CD4-positive, alpha-beta memory T cell (primary cell): ENCODE measurements at places on chromosomes 4 and X.

DNA sequence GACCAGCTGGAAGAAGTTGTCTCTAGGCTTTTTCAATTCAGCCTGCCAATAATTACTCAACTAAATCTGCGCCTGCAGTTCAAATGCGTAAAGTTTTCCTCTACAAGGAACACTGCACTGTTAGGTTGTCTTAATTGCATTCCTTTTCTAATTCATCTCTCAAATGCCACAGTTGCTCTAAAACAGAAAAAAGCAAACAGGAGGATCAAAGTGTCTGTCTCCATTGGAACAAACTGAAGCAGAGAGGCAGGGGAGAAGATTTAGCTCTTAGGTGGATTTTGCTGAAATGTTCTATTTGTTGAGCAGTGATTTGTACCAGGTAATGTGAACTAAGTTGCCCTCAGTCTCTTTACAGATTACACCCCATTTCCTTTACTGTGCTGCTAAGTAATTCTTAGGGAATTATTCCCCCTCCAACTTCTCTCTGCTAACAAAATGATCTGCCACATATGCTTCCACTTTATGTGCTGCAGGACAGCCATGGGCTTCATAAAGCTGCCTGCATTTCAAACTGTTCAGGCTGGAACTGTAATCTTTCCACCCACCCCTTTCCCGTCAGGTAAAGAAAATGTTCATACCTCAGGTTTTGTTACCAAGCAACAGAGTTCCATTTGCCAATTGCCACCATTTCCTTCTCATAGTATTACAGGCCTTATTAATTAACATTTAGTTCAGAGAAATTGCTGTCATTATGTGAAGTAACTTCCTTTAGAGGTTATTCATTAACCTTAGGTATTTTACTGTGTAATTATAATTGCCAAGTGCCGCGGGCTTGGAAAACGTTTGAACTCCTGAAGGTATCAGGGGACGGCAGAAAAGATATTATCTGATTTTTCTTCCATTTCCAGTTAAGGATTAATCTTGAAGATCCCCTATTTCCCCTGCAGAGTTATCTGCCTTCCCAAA, 149.3 kb downstream of the SPRY1 start:
- no peak for DNase-seq

GRCh38 chr4:111283066-111283677, 660.3 kb upstream of the PITX2 start:
- DNase-seq = peak; percentile 3

DNA sequence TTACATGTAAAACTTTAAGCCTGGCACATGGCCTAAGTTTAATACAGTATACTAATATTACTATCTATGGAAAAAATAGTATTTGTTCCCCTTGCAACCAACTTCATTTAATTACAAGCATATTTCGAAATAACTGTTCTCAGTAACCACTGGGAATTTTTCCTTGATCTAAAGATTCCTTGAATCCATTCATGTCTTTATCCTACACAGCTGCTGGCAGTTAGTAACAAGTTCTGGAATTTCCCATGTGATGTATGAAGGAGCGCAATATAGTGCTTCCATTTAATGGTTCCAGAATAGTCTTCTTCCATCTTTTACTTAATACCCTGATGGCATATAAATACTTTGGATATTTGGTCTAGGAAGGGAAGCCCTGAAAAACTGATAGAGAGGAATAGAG, 136.5 kb downstream of the AASDH start:
- no peak for DNase-seq

DNA sequence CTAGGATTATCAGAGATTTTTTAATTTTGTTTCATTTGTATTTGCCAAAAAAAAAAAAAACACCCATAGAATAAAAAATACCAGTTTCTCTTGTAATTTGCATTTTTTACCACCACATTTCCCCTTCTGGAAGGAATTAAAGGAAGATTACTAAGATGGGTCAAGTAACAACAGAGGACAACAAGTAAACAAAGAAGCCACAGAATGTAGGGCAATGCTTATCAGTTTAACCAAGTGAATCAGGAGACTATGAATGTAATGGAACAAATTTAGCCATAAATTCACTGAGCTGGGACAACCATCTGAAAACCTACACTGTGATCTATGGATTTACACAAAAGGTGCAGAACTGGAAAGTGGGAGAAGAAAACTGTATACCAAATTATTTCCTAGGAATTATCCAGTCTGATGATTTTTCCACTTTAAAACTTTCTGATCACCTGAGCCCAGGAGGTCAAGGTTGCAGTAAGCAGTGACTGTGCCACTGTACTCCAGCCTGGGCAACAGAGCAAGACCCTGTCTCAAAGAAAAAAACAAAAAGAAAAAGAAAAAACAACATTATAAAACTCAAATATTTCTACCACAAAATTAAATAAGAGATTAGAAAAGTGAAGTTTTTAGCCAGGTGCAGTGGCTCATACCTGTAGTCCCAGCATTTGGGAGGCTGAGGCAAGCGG, 32.4 kb downstream of the LRBA start:
- no peak for DNase-seq

- no peak for DNase-seq
These were observed 120.5 kb upstream of the SORBS2 start for GRCh38 chr4:185932491-185932890.

DNA sequence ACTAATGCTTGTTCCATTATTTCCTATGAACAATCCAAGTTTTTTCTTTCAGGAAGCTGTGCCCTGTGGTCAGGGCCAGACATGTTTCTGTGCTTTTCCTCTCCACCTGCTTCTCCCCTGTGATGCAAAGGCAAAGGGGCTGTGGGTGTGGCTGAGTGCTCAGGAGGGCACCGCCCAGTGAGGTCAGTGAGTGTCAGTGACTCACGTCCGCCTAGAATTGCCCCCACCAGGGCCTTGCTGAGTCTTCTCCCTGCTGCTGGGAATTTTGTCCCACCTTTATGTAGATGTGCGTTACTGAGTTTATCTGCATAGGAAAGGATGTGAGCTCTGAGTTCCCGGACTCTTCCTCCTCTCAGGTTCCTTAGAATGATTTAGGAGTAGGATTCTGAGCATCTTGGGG, 283.2 kb downstream of the DCHS2 start:
- no peak for DNase-seq

DNA sequence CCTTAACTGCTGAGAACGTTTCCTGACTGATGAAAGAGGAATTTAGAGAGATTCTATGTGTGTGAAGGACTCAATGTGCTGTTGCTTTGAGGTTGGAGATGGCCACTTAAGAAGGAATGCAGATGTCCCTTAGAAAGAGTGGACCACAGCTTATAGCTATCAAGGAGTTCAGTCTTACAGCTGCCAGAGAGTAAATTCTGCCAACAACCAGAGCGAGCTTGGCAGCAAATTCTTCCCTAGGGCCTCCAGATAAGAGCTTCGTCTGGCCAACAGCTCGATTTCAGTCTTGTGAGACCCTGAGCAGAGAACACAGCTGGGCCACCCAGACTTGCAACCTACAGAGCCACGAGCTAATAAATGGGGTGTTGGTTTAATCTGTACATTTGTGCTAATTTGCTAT, 21.8 kb downstream of the MID1 start:
- DNase-seq = no peak

DNA sequence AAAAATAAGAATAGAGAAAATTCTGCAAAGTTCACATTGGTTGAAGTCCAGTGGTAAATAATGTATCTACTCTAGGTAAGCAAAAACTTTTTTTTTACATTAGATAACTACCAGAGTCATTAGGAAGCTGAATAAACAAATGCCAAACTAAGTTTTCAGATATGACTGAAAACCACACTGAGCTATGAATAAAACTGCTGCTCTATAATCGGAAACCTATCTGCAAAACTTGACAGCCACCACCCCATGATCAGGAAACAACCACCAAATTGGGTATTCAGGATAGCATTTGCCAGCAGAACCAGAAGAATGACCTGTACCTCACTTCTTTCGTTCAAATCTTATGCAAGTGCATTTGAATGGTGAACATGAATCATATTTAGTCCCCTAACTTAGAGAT, 173.0 kb upstream of the TET2 start:
- no peak for DNase-seq

- DNase-seq = no peak
These were observed 175.6 kb downstream of the SNCA start for GRCh38 chr4:89661173-89661899.

DNA sequence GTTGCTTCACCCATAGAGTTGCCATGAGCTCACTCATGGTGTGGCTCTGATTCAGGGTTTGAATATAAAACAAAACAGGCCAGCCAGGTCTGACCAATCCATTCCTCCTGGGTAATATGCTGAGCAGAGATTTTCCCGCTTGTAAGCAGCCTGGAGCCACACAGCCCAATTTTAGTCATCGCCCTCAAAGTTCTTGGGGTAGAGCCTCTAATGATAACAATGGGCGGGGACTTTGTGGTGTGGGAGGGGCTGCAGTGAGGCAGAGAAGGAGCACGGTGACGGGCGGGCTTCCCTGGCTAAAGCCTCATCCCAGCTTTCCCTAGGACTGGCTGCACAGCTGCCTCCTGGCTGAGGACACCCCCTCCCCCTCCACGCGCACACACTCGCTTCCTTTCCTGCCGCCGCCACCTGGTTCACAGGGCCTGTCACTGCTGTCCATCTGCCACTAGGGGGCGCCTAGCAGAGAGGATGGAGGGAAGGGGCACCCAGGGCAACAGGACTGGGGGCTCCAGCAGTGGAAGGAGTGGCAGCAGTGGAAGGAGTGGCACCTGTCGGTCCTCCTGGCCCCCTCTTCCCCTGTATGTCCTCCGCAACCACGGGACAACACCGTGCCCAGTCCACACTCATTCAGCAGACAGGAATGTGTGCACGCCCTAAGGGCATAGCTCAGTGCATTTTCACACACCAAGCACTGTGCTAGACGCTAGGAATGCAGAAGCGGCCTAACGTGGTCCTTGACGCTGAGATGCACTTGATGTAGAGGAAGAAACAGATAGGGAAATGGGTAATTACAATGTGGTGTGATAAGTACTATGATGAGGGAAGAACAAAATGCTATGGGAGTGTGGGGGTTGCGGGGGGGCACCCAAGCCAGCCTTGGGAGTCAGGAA, 26.8 kb downstream of the PRPS1 start:
- peak; percentile 68 for DNase-seq

DNA sequence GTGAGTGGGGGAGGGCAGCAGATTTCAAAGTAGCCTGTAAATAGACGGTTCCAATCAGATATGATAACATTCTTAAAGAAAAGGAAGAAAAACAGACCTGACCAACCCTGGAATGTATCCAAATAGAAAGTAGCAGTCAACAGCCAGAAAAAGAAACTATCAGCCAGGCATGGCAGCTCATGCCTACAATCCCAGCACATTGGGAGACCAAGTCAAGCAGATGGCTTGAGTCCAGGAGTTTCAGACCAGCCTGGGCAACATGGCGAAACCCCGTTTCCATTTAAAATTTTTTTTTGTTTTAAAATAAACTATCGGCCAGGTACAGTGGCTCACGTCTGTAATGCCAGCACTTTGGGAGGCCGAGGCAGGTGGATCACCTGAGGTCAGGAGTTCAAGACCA, 125.0 kb downstream of the THOC2 start:
- DNase-seq = no peak

- no peak for DNase-seq
These were observed 14.0 kb downstream of the RTL5 start for GRCh38 chrX:72117636-72118210.

DNA sequence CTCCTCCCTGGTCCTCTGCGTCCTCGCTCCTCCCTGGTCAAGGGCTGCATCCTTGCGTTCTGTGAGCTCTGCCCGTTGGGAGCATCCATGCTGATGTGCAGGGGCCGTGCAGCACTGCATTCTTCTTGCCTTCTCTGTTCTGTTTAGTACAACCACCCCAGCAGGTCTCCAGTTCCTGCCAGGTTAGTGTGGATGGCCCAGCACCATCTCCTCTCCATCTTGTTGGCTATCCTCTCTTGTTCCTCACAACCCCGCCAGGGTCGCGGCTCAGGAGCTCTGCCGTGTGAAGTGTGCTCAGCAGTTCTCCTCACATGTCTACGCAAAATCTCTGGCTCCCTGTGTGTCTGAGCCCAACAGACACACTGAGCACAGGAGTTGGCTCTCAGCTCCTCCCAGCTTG, 10.4 kb upstream of the MAEA start:
- DNase-seq = no peak

DNA sequence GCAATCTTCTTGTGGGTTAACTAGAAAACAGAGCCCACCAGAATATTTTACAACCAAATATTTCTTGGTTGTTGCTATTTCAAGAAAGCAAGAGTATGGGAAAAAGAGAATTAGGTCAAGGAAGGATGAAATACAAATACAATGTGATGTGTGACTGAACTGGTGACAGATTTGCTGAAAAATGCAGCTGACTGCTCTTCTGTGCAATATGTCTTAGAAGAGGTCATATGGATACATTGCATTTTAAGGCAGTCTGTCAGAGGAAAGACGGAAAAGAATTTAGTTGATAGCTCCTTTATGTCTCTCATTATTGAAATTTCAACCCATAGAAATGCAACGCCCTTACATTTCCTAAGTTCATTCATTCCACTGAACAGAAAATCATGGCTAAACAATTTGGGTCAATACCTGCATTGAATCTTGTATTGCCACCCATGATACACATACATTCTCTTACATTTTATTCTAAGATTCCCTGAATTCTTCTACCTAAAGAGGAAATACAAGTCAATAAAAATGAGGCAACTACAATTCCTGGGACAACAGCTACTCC, 423.1 kb downstream of the ADAM29 start:
- DNase-seq = no peak

DNA sequence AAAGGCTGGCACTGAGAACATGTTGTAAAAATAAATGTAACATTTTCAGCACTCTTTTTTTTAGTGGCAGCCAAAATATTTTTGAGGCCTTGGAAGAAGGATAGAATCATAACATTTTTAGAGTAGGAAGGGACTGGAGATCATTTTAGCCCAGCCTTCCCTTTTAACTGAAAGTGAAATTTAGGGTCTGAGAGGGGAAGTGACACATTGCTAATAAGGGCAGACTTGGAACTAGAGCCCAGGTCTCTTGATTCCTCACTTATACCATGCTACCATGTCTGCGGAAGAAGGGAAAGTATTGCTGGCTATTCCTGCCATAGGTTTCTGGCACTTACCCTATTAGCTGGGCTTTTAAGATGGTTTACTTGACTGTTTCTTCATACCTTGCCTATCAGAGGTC, 4.8 kb downstream of the WDR44 start:
- no peak for DNase-seq

GRCh38 chr4:127936974-127937373, 28.0 kb downstream of the MFSD8 start:
- no peak for DNase-seq

- no peak for DNase-seq
These were observed 836 bp downstream of the PRRG1 start for GRCh38 chrX:37350034-37350365.

DNA sequence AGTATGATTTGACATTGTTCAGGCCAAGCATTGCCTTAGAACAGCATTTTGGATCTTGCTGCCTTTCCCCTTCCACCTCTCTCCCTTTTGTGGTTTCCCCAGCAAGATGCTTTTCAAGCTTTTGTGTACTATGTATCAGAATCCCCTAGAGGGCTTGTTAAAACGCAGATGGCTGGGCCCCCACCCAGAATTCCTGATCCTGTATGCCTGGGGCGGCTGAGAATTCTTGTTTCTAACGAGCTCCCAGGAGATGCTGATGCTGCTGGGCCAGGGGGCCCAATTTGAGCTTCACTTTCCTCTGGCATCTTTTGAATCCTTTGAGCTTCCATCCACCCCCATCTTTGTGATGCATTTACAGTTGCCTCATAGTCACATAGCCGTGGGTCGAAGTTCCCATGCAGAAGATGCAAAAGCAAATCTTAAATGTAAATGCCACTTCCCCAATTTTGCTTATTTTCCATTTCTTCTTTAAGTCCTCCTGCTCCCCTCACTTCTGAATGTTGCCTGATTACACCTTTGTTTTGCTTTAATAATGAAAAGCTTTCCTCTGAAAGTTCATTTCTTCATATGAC, 18.5 kb downstream of the HCCS start:
- no peak for DNase-seq

- DNase-seq = no peak
These were observed 127.9 kb downstream of the ZNF330 start for GRCh38 chr4:141348573-141348972.
